ENCODE measurements at places on chromosomes 4 and X.

- DNase-seq: no peak
Measured at GRCh38 chrX:46820391-46821100, 16.3 kb upstream of the RP2 start.

GRCh38 chrX:130109429-130110378 lies 593 bp downstream of the ELF4 start:
- DNase-seq: no peak

GRCh38 chr4:40193016-40193571 lies 3.7 kb upstream of the RHOH start:
- DNase-seq: no peak

- DNase-seq: peak; percentile 17
Measured at GRCh38 chrX:24371391-24371972, 11.0 kb downstream of the SUPT20HL1 start.

GRCh38 chrX:16386126-16386525 lies 218.8 kb downstream of the MAGEB17 start:
- no peak for DNase-seq

GRCh38 chr4:156969101-156969500 lies 2.5 kb downstream of the PDGFC start:
- no peak for DNase-seq

- DNase-seq: no peak
Measured at GRCh38 chrX:45771560-45772340, 571.1 kb upstream of the DIPK2B start.

DNA sequence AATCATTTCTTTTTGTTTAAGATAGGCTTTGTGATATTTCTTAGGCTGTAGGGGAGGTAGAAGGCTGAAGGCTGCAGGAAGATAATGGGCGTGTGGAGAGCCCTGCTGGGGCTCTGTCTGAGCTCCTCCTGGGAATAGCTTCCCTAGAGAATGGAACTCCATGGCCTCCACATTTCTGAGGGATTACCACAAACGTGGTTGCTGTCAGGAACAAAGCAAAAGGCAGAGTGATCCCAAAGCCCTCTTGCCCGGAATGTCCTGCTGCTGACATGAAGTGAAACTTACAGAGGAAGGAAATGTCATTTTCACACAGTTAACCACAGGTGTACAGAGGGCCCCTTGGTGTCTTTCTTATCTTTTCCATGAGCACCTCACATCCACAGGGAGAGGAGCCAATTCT lies 89.3 kb downstream of the DDIT4L start:
- DNase-seq: no peak

Measured in activated CD8-positive, alpha-beta memory T cell treated with anti-CD3 and anti-CD28 coated beads for 1 hour (primary cell).